ENCODE measurements at places on chromosomes 13 and 19.

DNA sequence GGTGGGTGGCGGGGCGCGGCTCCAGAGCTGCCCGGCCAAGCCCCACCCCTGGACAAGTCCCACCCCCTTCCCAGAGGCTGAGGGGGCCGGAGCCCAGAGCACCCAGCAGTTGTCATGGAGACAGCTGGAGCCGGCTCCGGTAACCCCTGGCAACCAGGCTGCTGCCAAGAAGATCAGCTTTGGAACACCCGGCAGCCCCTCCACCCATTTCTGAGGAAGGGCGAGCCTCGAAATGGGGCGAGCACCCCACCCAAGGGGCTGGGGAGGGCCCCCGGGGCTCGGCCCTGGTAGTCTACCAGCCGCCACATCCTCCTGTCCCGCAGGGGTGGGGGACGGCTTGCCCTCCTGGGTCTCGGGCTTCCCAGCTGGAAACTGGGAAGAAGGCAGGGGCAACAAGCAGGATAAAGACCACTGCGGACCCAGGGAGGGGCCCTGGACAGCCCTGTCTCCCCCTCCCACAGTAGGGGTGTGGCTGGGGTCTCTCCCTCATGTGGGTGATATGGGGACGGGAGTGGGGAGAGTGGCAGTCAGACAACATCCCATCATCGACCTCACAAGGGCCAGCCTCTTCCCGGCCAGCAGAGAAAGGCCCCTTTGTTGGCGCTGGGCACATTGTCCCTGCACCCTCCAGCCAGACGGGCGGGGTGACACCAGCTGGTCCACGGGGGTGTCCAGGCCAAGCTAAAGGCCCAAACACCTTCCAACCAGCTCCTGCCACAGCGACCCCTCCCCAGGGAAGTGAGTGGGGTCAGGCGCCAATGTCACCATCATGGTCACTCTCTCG is 1.5 kb downstream of the CERS1 start:
- DNase-seq = no peak

DNA sequence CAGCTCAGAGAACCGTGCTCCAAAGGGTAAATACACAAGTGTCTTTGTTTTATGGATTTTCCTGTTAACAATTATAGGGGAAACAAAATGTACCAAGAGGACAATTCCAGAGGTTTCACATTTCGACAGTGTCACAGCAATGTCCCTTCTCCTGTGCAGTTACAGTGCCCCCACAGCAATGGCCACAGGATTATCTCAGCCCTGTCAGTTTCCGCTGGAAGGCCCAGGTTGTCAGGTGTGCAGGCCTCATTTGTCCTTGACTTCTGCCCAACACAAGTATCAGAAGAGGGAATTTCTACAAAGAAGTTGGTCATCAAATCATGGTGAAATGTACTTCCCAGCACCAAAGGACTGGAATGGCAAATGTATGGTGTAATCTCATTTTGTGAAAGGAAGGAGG is 11.2 kb upstream of the N4BP2L2 start:
- DNase-seq = no peak

GRCh38 chr13:102901056-102901455 is 55.2 kb downstream of the ERCC5 start:
- no peak for DNase-seq

DNA sequence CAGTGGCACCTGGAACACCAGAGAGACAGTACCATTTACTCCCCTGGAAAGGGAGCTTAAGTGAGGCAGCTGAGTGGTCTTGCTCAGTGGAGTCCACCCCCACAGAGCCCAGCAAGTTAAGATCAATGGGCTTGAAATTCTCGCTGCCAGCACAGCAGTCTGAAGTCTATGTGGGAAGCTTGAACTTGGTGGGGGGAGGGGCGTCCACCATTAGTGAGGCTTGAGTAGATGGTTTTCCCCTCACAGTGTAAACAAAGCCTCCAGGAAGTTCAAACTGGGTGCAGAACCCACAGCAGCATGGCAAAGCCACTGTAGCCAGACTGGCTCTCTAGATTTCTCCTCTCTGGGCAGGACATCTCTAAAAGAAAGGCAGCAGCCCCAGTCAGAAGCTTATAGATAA is 30.3 kb upstream of the CEACAM4 start:
- no peak for DNase-seq

GRCh38 chr19:42092350-42092749 is 16.4 kb downstream of the ZNF574 start:
- peak; percentile 59 for DNase-seq

GRCh38 chr19:52910648-52911047 is 12.6 kb downstream of the ZNF888 start:
- DNase-seq = no peak

DNA sequence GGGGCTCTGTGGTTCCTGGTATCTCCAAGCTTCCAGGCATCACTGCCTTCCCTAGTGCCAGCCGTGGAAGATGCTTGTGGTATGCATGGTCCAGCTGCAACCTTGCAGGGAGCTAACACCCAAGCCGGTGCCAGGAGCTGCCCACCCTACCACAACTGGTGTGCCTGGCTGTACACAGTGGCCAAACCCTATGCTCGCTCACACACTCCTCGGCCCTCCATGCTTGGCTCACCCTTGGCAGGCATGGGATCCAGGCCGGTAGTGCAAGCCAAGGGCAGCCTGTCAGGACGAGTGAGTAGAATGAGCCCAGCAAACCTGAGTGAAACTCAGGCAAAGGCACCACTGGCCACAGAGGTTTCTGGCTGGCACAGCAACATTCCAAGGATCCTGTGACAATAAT is 1676.0 kb downstream of the SLITRK1 start:
- no peak for DNase-seq

DNA sequence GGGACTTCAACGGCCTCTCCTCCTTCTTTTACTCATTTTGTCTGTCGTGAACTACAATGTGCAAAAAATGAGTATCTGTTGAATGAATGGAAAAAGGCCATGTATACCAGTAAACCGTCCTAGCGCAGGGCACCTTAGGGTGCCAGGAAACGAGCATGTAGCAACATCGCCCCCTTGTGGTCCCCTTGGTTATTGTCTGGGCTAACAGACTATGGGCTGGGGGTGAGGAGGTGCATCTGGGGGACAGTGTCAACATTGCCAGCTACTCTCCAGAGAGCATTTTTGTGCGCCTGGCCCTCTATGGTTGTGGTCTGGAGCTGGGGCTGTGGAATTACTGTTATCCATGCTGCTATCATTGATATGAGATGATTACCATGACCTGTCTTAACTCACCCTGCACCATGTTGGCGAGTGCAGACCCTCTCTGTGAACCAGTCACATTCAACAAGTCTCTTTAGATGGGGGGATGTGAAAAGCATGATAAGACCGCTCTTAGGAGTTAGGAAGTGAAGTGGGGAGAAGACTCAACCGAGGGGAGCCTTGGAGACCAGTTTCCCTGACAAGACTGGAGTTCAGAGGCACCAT is 22.8 kb upstream of the SIGLEC11 start:
- peak; percentile 58 for DNase-seq

DNA sequence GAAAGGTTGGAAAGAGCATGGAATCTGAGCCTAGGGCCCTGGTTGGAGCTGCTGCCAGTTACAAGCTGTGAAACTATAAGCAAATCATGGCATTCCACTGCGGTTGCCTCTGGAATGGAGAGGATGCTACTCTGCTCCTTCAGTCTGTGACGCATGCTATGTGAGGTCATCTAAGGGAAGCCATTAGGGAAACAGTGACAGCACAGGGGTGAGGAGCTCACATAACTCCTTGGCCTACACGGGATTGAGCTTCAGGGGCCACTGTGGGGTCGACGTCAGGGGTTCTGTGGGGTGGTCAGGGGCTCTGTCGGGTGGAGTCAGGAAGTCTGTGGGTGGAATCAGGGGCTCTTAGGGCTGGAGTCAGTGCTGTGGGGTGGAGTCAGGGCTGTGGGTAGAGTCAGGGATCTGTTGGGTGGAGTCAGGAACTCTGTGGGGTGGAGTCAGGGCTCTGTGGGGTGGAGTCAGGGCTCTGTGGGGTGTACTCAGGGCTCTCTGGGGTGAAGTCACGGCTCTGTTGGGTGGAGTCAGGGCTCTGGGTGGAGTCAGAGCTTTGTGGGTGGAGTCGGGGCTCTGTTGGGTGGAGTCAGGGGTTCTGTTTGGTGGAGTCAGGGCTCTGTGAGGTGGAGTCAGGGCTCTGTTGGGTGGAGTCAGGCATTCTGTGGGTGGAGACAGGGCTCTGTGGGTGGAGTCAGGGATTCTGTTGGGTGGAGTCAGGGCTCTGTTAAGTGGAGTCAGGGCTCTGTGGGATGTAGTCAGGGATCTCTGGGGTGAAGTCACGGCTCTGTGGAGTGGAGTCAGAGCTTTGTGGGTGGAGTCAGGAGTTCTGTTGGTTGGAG is 35.8 kb upstream of the MEDAG start:
- DNase-seq = no peak

DNA sequence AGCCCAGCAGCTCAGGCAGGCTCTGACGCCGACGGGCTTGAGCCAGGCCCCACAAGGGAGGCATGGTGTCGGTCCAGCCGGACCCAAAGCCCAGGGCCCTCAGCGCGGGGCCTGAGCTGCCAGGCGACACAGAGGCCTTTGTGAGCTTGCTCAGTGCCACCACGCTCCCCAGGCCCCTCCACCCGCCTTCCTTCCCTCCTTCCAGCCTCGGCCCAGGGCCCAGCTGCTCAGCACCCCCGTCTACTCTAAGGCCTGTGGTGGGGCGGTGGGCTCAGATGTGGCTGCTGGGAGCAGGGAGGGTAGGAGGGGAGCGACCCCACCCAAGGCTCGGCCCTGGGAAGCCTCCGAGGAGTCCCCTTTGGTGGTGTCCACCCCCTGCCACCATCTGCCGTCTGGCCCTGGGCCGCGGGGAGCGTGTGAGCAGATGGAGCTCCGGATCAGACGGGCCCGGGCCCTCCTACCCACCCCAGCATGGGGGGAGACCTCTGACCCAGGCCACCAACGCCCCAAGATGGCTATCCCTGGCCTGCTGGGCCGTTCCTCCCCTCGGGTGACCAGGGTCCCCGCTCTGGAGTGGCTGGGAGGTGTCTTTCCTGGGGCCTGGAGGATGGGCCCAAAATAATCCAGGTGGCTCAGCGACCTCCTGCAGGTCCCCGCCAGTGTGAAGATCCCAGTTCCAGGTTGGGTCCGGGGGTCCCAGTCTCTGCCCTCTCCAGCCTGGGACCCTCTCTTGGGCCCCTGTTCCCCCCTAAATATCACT is 7.8 kb downstream of the ZBTB7A start:
- no peak for DNase-seq

DNA sequence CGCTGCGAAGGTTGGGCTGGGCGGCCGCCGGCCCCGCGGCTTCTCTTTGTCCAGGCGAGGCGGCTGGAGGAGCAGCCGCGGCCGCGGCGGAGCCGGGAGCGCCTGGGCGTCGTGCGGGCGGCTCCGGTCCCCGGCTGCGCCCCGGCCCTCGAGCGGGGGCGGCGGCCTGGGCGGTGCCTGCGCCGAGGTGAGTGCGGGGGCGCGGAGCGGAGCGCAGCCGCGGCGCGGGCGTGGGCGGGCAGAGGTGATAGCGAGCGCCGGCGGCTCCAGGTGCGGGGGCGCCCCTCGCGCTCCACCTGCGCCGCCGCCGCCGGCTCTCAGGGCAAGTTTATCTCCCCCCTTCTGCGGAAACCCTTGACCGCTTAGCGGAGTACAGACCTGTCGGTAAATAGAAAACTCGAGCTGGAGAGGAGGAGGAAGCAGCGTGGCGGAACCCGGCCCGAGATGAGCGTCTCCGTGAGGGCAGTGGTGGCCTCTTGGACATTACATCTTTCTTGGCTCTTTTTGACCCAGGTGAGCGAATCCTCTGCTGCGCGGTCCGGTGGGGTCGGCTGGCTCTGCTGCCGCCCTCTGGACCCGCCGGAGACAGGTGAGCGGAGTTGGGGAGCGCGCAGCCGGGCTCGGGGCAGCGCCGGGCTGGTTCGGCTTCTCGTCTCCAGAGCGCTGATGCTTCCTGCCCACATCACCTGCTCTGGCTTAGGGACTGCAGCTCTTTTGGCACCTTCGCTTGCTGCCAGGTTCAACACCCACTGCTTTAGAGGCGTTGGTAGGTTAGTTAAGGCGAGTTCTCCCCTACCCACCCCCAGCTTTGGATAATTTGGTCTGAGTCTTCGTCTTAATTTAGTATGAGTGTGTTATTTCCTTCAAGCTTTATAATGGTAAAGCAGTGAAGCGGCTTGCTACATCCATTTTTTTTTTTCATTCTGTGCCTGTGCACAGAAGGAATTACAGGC is at the start of gene MTUS2:
MTUS2 (plus strand) TSS at position 241 of the 953 bp plus-strand sequence.
- no peak for DNase-seq

All from T-cell (primary cell).